Occipital lobe (tissue), 3 donors: ENCODE measurements at places on chromosomes 1 and 21. TPM values are rescaled to one million over a fixed set of nuclear protein-coding genes. Genes with fewer than 3 reads are reported as not detected.
A peak's percentile ranks its signal among the peaks of the same experiment; 100 is the strongest.

GRCh38 chr1:178263341-178263740 is 169.4 kb downstream of the RASAL2 start:
- DNase-seq, result no peak

GRCh38 chr1:183318433-183318832 is 99.7 kb downstream of the NMNAT2 start:
- no peak for DNase-seq

The CFHR3 gene
- total RNA-seq, result not detected

- DNase-seq, result no peak
Observed at GRCh38 chr1:65165269-65165993, 17.4 kb downstream of the AK4 start.

The TACSTD2 gene
- 0.16 TPM for total RNA-seq

GRCh38 chr1:187275985-187276575 is 447.3 kb downstream of the PLA2G4A start:
- no peak for DNase-seq

GRCh38 chr1:235079443-235080296 is 49.0 kb downstream of the TOMM20 start:
- DNase-seq, result no peak

GRCh38 chr1:27427816-27428315 is 35.4 kb downstream of the GPR3 start:
- no peak for DNase-seq

DNA sequence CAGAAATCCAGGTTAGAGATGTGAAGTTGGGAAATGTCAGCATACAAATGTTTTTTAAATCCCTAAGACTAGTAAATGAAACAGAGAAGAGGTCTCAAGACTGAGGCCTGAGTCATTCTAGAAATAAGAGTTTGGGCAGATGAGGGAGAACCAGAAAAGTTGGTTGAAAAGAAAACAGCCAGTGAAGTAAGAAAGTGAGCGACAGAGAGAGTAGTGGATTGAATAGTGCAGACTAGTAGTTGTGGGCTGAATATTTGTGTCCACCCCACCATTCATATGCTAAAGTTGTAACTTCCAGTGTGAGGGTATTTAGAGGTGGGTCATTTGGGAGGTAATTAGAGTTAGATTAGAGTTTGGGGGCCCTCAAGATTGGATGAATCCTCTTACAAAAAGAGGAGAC is 889.2 kb downstream of the TTLL7 start:
- no peak for DNase-seq

DNA sequence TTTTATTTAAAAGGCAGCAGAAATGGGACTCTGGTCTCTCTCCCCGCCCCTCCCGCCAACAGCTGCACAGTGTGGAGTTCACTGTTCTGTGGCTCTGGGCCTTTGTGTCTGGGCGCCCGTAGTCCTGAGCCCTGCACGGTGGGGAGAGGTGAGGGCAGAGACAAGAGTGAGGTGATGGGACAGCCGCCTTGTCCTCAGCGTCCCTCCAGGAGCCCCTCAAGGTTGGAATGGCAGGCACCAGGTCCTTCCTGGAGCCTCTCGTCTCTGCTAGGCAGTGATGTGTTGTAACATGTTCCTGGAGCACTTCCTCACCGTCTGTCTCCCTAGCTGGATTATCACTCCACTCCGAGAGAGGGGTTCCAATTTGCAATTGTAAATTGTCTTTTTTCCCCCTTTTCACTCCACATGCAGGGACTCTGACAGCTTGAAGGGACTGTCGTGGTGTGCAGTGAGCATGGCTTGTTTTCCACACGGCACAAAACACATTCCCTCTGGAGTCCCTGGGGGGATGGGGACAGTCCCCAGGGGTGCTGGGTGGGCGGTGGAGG is 44.6 kb upstream of the C1orf174 start:
- DNase-seq, result no peak

DNA sequence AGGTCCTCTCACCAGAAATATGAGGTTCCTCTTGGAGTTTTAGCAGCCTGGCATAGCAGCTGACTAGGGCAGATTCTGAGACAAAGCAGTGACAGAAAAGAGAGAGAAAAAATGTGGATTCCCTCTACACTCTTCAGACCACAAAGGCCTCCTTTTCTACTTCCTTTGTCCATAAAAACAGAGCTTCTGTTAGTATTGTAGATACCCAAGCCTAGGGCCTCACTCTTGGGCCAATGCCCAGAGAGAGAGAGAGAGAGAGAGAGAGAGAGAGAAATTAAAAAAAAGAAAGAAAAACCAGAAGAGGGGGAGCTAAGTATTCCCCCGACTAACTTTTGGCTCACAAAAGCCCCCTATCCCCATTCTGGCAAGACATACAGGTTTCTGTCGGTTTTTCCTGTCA is 2.4 kb upstream of the ZRANB2 start:
- no peak for DNase-seq

The AIM2 gene
- 23.4 TPM for total RNA-seq

DNA sequence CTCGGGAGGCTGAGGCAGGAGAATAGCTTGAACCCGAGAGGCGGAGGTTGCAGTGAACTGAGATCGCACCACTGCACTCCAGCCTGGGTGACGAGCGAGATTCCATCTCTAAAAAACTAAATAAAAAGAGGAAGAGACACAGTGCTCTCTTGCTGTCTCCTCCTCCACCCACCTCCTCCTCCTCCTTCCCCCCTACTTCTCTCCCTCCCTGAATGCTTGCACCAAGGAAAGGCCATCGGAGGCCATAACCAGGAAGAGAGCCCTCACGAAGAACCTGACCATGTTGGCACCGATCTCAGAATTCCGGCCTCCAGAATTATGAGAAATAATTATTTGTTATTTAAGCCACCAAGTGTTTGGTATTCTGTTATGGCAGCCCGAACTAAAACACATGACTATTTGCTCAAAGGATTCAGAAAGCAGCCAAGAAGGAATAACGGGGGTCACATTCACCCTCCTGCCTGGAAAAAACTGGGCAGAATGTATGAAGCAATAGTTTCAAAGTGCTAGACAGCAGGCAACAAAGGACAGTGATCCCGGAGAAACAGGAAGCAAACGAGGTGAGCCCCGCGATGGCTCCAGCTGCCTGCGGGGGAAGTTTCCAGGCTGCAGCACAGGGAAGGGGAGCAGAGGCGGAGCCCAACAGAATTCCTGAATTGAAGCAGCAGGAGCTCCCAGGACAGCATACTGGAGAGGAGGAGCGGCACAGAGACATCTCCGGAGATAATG is 35.8 kb downstream of the LDLRAD1 start:
- DNase-seq, result no peak

DNA sequence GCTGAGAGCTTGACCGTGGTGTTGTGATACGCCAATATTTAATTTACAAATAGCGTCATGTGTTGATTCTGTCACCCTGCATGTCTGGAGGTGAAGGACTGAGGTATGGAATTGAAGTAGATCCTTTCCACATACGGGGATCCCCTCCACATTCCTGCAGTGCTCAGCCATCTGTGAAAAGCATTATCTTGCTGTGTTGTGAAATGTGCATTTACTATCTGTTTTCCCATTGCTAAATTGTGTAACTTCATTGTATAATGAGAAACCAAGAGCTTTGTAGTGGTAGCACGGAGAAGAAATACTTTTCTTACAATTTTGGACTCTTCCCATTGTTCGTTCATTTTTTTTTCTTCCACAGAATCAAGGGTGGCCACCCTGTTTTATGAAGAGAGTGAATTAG is 577.3 kb upstream of the ZP4 start:
- DNase-seq, result no peak

DNA sequence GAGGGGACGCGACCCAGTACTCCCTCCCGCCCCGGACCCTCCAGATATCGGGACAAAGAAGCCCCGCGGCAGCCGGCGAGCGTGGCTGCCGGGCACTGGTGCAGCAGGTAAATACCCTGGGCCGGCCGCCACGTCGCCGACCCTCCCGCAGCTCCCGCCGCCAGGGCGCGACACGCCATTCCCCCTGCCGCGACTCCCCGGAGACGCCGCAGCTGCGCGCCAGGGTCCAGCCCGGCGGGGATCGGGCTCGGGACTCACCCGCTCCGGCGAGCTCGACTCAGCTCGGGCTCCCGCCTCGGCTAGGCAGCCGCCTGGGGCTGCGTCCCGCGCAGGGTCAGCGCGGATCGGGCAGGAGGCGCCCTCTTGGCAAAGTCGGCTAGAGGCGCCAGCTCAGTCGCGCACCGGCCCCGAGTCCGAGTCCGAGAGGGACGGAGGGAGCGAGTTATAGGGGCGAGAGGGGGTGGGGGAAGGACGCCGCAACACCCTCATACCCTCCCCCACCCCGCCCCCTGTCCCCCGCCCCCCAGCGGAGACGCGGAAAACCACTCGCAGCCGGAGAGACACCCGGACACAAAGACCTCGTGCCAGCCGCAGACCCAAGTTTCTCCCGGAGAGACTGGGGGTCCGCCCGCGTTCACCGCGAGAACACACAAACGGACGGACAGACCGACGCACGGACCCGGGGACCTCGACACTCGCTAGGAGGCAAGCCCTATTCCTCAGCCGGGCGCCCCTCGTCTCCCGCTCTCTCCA is 985 bp downstream of the SYT6 start:
- DNase-seq, result no peak

- no peak for DNase-seq
Observed at GRCh38 chr1:75980972-75981897, 49.0 kb upstream of the ASB17 start.

DNA sequence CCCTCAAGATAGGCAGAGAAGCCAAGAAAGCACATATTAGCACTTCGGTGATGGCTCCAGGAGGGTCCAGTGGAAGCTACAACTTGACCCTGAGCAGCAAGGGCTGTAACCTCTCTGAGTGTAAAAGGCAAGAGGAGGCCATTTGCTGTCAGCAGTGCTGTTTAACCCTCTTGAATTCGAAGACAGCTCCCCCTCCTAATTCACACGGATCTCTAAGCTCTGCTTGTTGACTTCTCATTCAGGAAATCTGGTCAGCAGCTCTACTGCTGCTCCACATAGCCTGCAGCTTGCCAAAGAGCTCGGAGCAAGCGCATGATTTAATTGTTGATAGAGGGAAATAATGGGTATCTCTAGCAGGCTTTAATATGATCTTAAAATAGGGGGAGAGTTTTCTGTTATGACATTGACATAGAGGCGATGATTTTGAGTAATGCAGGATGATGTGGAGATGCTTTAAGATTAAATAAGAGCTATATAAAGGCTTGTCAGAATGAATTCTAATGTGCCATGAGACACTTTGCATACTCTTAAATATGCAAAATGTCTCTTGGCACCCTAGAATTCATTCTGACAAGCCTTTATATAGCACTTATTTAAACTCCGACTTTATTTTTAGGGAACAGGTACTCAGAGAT is 79.4 kb upstream of the USH2A start:
- DNase-seq, result no peak

The PRAMEF6 gene
- total RNA-seq, result not detected

The FAM131C gene
- 1.7 TPM for total RNA-seq

The LENEP gene
- 2.7 TPM for total RNA-seq

DNA sequence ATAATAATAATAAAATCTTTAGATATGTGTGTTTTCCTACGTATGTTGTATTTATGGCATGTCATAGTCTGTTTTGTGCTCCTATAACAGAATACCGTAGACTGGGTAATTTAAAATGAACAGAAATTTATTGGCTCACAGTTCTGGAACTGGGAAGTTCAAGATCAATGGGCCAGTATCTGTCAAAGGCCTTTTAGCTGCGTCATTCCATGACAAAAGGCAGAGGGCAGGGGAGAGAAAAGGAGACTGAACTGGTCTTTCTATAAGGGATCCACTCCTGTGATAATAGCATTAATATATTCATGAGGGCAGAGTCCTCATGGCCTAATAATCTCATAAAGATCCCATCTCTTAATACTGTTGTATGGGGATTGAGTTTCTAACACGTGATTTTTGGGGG is 7.1 kb upstream of the SFT2D2 start:
- no peak for DNase-seq

The CD244 gene
- not detected for total RNA-seq

DNA sequence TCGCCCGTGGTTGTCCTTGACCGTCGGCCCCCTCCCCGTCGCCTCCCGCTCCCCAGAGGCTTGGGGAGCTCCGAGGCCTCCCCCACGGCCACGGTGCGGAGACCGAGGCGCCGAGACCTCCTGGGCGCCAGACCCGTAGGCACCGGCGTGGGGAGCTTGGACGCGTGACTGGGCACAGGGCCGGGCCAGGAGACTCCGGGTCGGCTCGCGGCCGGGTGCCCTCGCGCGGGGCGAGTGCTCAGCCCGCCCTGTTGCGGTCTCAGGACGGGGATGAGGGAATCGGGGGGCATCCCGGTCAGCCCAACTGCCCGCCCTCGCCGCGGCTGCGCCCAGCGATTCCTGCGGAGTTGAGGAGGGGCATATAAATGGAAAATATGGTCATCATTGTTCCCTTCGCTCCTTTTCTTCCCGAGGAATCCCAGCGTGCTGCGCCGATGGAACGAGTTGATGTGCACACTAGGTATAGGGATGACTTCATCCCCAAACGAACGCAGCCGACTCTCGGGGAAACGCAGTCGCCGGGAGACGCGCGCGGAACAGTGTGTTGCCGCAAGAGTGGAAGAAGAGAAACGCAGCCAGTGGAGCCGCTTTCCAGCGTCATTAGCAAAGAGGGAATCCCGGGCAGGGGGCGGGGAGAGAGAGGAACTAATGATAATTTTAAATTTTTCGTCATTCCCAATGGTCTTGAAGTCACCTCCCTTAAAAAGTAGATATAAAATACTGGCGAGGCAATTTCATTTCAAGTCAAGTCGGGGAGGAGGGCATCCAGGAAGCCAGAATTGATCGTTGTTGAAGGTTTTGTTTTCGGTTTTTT is 747 bp upstream of the ENAH start:
- DNase-seq, result peak; percentile 57

DNA sequence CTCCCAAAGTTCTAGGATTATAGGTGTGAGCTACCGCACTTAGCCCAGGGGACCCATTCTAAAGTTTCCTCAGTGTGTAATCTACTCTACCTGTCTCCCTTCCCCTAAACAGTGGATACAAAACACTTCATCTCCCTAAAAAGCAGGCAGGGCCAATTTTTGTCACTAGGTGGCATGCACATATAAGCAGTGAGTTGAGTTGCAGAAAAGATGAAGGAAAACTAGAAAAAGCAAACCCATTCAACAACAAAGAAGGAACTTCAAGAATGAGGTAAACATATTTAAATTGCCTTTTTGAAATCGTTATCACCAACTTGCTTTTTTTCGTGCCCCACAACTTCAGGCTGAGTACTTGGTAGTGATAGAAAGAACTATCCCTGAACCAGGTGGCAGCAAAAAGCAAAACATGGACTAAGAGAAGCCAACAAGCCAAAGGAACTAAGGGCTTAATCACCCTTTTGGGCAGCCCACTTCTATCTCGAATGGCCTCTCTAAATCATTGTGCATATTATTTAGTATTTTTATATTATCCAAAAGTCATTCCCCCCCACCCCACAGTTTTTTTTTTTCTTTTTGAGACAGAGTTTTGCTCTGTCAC is 19.7 kb upstream of the ALDH9A1 start:
- DNase-seq, result peak; percentile 11

The MANEAL gene
- total RNA-seq, result 30.7 TPM

- no peak for DNase-seq
Observed at GRCh38 chr21:23574932-23575331, 2032.3 kb downstream of the MRPL39 start.

The WLS gene
- total RNA-seq, result 29.2 TPM
